ENCODE measurements at places on chromosomes 11 and 22. TPM values are rescaled to one million over a fixed set of nuclear protein-coding genes. Genes with fewer than 3 reads are reported as not detected.

Gene SLC1A2
- not detected for total RNA-seq

Gene OR4D9
- not detected for total RNA-seq

Gene FAM168A
- 6.5 TPM for total RNA-seq

Gene ARHGAP20
- 2.4 TPM for total RNA-seq

Gene KRTAP5-2
- not detected for total RNA-seq

Gene FGF3
- total RNA-seq = not detected

Gene OTOG
- total RNA-seq = not detected

Gene MRGPRX3
- not detected for total RNA-seq

Gene GDPD4
- total RNA-seq = not detected

Gene KRTAP5-7
- not detected for total RNA-seq

Gene SERPIND1
- under 0.01 TPM for total RNA-seq

Gene GAS2
- 1.6 TPM for total RNA-seq

Gene YAP1
- total RNA-seq = 26.0 TPM

Gene GRK3
- 1.2 TPM for total RNA-seq

Gene OR51B4
- not detected for total RNA-seq

Gene PGA5
- total RNA-seq = not detected

Gene ACTN3
- under 0.01 TPM for total RNA-seq

Gene SCGB1C1
- not detected for total RNA-seq

Gene HEPN1
- not detected for total RNA-seq
